ENCODE measurements at places on chromosomes 3 and 15.

GRCh38 chr15:79060175-79060574 is 30.4 kb downstream of the RASGRF1 start:
- DNase-seq: no peak

DNA sequence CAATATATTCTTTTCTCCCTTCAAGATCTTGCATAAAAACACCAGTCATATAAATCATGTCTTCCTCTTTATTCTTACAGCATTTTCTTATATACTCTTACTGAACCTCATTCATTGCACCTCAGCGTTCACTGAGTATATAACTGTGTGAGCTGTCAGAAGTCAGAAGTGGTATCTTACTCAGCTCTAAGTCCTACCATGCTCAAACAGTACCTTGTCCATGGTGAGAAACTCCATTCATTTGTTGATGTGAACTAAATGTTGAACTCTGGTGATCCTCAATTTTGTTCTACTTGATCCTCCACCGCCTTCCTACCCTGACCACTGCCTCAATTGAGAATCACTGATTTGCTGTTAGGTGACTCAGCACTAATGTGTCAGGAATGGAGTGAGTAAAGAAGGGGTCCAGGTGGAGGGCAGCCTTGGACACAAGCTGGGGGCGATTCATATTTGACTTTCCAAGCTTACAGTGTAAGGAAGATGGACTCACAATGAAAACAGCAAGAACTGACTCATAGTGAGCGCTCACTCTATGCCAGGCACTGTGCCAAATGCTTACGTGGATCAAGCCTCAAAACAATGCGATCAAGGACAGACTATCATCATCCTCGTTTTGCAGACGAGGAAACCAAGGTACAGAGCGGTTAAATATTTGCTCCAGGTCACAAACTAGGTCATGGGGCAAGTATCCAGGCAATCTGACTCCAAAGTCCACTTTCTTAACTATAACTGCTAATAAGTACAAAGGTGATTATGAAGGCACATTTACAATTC is 13.5 kb upstream of the ZFYVE19 start:
- peak; percentile 45 for DNase-seq

DNA sequence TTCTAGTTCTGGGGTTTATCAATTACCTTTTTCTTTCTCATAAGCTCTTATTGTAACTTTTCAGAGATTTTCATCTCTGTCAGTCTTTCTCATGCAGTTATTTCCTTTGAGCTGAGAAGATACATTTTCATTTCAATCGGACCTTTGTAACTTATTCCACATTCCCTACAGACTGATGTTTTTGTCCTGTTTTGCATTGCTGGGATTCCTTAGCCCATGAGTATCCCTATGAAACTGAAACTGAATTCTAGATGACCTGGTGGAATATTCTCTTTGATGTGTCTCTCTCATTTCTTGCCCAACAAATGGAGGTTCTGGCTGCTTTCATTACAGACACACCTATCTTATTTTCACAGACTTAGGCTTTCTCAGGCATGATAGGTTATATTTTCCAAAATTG is 10.5 kb upstream of the EPHA6 start:
- no peak for DNase-seq

- no peak for DNase-seq
Measured at GRCh38 chr3:126364130-126364695, 7.0 kb upstream of the KLF15 start.

GRCh38 chr3:98199020-98199419 is 32.5 kb downstream of the OR5H15 start:
- no peak for DNase-seq

GRCh38 chr3:54342676-54343075 is 220.3 kb downstream of the CACNA2D3 start:
- DNase-seq: no peak

GRCh38 chr3:43105596-43106292 is at the start of gene POMGNT2:
POMGNT2 (minus strand) TSS chr3:43106079; CDS start chr3:43081431, 24,648 bp downstream.
- DNase-seq: peak; percentile 77

DNA sequence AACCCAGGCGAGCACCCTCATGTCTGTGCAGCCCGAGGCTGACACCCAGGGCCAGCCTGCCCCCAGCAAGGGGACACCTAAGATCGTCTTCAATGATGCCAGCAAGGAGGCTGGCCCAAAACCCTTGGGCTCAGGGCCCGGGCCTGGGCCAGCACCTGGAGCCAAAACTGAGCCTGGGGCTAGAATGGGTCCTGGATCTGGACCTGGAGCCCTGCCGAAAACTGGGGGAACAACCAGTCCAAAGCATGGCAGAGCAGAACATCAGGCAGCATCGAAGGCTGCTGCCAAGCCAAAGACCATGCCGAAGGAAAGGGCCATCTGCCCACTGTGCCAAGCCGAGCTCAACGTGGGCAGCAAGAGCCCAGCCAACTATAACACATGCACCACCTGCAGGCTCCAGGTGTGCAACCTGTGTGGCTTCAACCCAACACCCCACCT is 31.4 kb upstream of the APEH start:
- no peak for DNase-seq

GRCh38 chr15:67832031-67832551 is 6.8 kb downstream of the SKOR1 start:
- DNase-seq: no peak

GRCh38 chr3:11784971-11785377 is 61.7 kb downstream of the TAMM41 start:
- no peak for DNase-seq

DNA sequence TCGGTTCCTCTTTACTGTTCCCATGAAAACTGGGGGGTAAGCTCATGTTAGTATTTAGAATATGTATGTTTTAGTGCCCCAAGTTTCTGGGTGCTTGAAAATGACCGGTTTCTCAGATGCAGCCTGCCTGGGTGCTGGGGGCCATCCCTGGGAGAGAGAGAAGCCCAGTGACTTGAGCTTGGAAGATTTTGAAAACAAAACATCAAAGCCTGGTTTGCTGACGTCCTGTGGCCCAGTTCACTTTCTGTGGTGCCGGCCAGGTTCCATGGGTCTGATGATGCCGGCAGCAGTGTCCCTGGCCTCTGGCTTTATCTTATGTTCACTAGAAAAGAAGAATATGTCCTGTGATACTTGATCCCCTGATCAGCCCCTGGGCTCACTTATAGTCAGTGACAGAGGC is 17.1 kb downstream of the APBA2 start:
- no peak for DNase-seq

DNA sequence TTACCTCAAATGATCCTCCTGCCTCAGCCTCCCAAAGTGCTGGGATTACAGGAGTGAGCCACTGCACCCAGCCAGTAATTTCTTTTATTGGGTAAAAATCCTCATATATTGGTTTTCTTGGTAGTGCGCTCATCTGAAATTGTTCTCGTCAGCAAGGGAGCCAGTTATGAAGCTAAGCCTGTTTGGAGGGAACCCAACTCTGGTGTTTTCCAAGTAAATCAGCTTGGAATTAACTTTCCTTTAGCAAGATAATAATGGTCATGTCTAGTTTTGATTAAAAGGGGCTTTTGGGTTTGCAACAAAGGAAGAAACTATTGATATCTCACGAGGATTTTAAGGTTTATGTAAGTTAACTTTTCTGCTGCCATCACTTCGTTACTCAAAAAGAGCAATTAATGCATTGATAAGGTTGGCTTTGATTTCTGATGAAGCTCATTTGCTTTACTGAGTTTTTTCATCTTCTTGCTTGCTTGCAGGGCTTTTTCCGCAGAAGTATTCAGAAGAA is 72.7 kb downstream of the RARB start:
- no peak for DNase-seq

DNA sequence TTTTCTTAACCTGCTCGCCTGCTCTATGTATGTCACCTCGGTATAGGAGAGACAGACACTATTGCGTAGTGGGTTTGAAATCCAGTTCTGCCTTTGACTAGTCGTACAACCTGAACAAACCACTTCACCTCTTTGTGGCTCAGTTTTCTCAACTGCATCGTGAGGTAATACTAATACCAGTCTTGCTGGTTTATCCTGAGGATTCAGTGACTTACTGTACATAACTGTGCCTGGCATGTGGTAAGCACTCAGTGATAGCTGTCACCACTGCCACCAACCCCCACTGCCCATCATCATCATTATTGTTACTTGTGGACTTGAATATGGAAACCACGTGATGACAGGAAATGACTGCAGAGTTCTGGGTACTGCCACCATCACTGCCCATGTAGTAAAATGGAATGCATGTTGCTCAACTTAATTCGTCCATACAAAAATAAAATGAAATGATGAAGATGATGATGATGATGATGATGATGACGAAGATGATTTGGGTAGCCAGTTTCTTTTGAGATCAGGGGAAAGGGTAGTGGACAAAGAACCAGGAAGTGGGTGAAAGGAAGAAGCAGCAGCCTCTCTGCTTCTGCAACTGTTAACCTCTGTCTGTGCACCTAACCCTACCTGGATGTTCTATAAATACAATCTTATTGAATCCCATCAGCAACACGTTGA is 228.1 kb downstream of the FEZF2 start:
- DNase-seq: no peak

DNA sequence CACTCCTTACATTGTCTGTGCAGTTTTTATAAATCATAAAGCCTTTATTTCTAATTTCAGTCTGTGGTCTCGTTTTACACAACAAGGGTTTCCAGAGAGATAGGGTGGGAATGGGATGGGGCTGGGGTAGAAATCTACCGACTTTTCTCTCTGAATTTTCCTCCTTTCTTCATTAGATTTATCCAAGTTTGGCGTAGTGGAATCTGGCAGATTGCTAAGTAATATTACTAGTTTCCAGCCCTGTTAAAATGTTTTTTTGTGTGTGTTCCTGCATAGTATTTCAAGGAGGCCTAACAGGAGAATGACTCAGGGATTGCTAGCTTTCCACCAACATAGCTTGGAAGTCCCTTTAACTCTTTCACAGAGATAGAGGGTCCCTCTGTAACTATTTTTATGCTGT is 185.5 kb upstream of the GOLGA6L4 start:
- DNase-seq: no peak

- DNase-seq: no peak
Measured at GRCh38 chr3:176075491-176075890, 1121.8 kb downstream of the TBL1XR1 start.

DNA sequence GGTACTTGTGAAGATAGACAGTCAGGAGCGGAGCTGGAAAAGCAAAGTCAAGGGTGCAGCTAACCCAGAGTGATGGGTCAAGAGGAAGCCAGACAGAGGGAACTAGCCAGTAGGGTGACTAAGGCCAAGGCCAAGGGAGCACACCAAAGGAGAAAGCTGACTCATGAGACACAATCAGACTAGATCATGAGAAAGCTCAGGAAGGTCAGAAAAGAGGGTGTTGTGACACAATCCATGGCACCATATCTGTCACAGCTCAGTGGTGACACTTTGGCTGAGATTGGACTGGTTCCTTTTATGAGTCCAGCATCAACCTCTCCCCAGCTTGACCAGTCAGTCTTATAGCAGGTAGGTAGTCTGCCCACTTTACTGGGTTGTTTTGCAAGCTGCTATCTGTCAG is 22.2 kb downstream of the P2RY1 start:
- no peak for DNase-seq

DNA sequence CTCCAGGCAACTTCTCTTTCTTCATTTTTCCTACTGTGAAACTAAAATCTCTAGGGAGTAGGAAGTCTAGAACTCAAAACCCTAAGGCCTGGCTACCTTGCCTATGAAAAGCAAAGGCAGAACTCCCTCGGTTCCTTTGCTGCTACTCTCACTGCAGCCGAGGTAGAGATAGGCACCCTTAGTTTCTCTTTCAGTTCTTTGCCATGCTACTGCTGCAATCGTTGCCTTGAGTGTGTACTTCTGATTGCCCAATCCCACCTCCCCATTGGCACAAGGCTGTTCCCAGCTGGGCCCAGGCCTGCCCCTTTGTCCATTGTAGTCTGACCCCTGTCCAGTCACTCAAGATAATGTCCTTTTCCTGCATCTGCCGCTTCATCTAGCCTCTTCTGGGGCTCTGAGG is 92.3 kb upstream of the MRPS22 start:
- DNase-seq: no peak

DNA sequence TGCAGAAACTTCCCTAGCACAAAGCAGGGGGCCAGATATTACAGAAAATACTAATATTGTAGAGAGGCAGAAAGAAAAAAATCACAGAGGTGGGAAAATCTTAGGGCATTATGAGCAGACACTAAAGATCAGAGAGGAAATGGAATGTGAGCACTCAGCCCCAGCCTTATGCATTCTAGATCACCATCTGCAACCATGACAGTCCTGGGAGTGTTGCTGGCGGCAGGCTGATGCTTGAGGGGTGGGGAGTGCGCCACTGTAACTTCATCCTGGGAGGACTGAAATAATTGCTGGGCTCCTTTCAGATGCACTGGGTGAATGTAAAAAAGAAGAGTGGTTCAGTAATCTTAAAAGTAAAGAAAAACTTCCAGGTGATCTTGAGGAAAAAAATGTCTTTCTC is 427.6 kb upstream of the SEMA6D start:
- DNase-seq: no peak

- no peak for DNase-seq
Measured at GRCh38 chr3:187020376-187020775, 90.0 kb downstream of the ST6GAL1 start.

DNA sequence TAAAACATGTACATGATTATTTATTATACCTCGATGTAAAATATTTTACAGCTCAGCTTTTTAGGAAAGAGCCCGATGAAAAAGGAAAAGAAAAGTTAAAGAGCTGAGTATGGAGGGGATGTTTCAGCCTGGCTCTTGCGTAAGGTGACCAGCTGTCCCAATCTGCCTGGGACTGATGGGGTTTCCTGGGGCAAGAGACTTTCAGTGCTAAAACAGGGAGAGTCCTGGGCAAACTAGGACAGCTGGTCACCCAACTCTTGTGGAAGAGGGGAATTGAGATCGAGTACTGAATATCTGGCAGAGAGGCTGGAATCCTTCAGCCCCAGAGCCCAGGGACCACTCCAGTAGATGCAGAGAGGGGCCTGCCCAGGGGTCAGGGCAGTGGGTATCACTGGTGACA is 21.0 kb downstream of the DUOX2 start:
- DNase-seq: no peak

DNA sequence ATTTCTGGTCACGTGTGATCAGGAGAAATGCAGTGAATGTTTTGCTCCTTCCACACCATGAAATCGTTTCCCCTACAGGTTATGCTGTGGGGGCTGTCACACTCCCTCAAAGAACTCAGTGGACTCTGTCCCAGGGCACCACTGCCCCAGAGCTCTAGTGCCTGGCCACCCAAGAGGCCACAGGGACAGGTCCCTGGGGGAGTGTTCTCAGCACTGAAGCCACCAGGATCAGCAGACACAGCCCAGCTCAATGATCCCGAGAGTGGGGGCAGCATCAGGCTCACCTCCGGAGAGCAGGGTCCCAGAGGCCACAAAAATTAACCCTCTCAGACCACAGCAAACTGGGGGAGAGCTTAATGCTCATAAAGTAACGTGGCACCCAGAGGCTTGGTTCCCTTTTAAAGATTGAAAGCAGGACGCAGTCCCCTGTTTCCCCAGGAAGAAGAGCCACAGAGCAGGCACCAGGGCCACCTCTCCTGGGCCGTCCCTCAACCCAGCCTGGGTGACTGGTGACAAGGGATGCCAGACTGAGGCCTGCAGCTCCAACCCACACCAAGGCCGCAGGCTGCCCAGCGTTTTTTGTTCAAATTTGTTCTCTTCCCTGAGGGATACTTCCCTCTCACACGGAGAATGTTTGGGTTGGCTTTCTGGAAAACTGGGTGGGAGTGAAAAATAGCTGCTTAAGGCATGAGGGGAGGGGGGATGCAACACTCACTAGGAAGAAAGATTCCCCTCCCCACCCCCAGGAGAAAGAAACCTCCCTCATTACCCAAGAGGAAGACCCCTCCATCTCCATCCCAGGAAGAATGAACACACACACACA is 123.3 kb upstream of the IGF1R start:
- DNase-seq: no peak
